ENCODE measurements at places on chromosomes 5 and 9.

DNA sequence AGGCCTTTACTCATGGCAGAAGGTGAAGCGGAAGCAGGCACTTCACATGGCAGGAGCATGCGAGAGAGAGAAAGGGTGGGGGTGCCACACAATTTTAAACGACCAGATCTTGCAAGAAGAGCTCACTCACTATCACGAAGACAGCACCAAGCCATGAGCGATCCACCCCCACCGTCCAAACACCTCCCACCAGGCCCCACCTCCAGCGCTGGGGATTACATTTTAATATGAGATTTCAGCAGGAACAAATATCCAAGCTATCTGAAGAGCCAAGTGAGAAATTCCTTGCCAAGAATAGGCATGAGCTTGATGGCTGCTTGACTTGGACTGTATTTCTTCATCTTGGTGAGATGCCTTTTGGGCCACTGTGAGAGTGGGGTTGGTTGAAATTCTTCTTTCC lies 88.0 kb downstream of the PDZD2 start:
- no peak for DNase-seq

- no peak for DNase-seq
Observed at GRCh38 chr5:137609127-137609526, 110.0 kb upstream of the SPOCK1 start.

DNA sequence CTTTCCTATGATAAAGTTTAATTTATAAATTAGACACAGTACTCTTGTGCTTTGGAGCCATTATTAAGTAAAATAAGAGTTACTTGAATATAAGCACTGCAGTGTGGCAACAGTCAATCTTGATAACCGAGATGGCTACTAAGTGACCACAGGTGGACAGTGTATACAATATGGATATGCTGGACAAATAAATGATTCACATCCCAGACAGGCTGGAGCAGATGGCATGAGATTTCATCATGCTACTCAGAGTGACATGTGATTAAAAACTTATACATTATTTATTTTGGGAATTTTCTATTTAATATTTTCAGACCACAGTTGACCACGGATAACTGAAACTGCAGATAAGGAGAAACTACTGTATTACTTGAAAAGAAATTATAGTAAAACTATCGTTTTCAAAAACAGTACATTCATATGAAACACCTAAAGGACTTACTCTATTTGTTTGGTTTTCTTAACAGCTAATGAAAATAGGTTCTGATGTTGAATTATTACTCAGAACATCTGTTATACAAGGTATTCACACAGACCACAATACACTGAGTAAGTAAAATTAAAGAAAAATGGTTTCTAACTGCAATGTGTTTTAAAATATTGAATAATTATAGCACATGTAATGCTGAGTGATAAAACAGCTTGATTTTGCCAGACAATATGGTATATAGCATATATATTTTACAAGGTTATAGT lies 16.0 kb downstream of the LYRM7 start:
- no peak for DNase-seq

GRCh38 chr9:126613651-126614050 lies at the start of gene LMX1B:
LMX1B (plus strand) TSS chr9:126613928; CDS start chr9:126614450, 522 bp downstream.
- no peak for DNase-seq

- DNase-seq, result no peak
Observed at GRCh38 chr5:169636477-169637084, 494 bp upstream of the DOCK2 start.

DNA sequence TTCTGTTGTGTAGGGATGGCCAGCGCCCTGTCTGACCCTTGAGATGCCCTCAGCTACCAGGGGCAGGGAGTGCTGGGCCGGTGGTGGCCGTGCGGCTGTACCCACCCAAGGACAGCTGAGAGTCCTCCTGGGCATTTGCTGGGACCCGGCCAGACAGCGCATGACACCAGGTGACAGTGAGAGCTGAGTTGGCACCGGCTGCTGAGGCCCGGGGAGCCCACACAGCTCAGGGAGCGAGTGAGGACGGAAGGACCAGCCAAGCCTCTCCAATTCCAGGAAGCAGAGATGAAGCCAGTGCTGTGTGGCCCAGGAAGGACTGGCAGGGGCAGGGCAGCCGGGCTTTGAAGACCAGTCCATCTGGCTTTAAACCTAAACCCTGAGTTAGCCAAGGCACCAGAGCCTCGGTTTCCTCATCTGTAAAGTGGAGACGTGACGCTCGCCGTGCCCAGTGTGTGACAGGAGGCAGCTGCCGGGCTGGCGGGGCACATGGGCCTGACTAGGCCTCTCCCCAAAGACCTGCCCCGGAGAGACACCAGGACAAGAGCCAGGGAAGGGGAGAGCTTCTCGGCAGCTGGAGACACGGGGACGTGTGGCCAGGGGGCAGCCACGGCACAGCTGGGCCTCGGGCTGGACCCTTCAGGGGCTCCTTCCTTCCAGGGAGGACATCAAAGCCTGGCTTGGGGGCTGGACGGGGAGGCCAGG lies 3.0 kb upstream of the AGPAT2 start:
- no peak for DNase-seq

- DNase-seq, result no peak
Observed at GRCh38 chr9:128384801-128385495, 13.8 kb downstream of the URM1 start.

DNA sequence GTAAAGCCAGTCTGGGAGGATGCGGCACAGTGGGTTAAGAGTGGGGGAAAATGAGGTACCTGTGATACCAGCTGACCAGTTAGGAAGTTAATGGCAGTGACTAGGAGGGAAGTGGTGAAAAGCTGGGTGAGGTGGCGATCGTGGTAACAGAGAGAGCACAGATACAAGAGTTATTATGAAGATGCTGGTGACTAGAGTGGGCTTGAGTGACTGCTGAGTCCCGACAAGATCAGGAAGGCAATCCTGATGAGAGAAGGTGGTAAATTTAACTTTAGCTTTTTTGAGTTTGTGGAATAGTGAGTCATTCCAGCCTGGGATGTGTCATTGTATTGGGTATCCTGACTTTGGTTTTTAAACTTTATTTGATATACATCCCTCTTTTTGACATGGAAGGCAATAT lies 38.8 kb downstream of the CMYA5 start:
- no peak for DNase-seq

GRCh38 chr5:169615561-169615960 lies 21.5 kb upstream of the DOCK2 start:
- DNase-seq, result no peak

GRCh38 chr5:34511915-34512314 lies 144.2 kb upstream of the RAI14 start:
- no peak for DNase-seq

DNA sequence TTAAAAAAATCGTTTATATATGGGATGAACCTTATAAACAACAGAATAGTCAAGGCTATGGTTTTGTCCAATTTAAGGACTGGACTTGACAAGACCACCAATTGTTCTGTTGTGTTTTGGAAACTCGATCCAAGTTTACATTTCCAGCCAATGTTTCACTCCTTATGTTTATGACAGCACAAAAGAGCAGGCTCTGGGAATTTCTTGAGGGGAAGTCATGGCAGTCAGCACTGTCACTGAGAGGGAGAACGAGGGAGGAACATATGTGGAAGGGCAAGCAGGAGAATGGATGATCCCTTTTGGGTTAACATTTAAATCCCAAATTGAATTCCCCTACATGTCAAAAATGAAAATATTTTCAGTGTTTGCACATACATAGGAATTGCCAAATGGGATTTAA lies 292.5 kb downstream of the MARCHF11 start:
- DNase-seq, result no peak

GRCh38 chr5:74409166-74409706 lies 231.3 kb downstream of the ENC1 start:
- no peak for DNase-seq

GRCh38 chr5:156913719-156914370 lies 49.2 kb downstream of the TIMD4 start:
- no peak for DNase-seq

DNA sequence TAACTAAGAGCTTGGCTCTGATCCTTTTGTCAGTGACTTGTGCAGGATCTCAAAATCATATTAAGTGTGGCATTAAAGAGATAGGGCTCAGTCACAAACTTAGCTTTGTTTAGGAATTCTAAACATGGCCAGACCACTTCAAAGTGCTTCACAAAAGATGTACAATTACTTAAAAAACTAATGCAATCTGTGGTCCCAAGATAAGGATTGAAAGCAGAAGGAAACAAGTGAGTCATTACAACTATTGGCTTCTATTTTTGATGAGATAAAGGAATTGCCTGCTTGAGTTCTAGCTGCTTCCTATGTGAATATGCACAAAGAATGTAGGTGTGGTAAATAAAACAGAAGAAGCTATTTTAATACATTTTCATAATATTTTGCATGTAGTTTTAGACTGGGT lies 44.9 kb upstream of the SLC12A2 start:
- DNase-seq, result no peak

DNA sequence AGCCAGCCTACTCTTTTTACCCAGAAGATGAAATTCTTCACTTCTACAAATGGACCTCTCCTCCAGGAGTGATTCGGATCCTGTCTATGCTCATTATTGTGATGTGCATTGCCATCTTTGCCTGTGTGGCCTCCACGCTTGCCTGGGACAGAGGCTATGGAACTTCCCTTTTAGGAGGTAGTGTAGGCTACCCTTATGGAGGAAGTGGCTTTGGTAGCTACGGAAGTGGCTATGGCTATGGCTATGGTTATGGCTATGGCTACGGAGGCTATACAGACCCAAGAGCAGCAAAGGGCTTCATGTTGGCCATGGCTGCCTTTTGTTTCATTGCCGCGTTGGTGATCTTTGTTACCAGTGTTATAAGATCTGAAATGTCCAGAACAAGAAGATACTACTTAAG lies 16.6 kb downstream of the OCLN start:
- no peak for DNase-seq

DNA sequence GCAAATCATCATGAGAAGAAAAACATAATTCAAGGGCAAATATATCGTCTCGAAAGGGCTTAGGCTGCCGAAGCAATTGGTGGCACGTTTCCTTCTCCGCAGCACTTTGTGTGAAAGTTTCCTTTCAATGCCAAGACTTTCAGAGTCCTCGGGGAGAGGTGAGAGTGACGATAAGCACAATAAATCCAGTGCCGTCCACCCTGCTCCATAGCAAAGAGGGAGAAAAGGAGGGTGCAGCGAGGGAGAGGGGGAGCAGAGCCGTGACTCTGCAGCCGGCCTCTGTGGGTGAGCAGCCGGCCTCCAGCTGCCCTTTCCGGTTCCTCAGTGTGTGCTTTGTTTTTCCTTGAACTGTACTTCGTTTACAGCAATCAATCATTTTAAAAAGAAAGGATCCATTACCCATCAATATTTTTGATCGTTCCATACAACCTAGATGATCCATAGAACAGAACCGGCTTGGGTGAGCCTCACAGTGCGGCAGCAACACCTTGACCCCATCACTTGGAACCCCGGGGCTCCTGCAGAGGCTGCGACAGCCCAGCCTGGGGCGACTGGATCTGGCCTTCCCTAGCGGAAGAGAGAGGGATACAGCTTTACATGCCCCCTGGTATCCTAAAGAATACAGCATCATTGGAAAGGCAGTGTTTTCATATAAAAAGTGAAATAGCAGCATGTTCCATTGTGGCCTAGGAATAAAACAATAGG lies 247.0 kb upstream of the IRX4 start:
- no peak for DNase-seq

DNA sequence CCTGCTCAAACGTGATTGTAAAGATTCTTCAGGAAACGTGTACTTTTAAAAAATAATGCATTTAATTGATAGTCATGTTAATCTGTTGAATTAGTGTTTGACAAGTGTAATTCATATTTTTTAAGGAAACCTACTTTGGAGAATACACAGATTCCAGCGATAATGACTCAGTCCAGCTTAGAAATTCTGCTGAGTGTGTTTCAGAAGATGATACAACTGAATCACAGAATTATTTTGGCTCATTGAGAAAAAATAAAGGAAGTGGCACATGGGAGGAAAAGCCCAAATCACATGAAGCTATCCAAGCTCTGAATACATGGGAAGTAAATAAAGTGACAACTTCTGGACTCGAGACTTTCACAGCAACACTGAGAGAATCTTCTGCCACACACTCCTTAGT lies 37.8 kb downstream of the ICE1 start:
- no peak for DNase-seq

DNA sequence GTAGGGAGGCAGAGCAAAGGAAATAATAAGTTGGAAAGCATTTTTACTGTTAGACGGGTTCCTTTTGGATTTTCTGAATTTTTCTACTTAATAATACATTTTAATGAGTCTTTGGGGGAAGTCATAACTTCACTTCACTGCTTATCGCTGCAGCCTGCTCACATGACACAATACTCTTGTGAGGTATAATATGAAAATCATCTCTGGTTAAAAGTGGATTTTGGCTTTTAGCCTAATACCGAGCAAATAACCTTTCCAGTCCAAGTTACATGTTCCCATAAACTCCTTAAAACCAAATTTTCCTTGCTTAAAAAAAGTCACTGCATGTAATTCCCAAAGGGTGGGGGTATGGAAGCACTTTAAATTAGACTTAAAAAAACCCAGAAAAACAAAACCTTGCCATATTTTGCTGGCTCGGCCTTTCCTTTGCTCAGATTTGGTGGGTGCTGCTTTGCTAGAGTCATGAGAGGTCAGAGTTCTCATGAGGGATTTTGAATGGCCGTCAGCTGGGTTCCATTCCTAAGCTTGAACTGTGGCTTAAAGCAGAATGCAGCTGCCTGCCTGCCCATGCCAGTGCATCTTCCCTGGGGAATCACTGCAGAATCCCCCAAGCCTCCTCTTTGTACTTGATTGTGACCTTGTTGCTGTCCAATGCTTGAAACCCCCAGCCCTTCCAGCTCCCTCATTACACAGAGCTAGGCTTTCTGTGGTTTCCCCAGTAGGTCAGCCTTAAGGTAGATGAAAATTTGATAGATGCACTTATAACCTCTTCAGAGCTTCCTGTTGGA lies 331.8 kb downstream of the KDM4C start:
- no peak for DNase-seq

DNA sequence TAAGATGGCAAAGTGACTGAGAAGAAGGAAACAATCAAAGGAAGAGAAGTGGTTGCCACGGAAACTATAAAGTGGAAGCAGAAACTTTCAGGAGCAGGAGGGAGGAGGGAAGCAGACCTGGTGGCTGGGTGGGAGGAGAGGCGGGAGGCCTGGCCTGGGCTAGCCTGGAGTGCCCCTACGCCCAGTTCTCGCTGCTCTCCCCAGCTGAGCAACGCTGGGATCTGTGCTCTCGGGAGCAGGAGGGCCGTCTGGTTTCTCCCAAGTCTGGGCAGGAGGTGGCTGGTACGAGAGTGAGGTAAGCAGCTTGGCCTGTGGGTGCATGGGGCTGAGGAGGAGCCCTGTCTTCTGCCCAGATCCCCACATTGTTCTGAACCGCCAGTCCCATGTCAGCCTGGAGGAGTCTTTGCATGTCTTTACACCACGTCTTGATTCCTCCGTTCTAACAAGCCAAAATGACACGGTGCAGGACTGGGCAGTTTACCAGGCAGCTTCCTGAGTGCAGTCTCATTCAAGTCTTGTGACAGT lies 15.0 kb upstream of the DAB2IP start:
- no peak for DNase-seq

DNA sequence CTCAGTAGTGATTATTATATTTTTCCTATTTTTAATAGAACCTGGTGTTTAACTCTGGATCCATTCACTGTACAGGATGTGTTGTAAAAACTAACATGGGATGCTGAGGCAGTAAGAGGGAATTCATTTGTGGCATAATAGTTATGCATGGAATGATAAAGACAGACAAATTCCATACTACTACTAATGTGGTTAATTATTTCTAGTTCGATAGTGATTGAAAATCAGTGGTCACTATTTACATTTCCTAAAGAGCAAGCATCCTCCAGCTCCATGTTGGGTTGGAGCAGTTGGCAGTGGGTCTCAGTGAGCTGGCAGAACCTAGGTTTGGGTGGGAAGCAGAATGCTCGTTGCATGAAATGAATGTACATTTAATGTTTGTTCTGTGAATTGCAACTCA lies 122.6 kb downstream of the SAXO1 start:
- no peak for DNase-seq

- DNase-seq, result no peak
Observed at GRCh38 chr9:92501671-92502393, 19.5 kb upstream of the ASPN start.

All from stimulated activated CD4-positive, alpha-beta T cell treated with anti-CD3 and anti-CD28 coated beads, Interleukin-12 subunit alpha, Interleukin-12 subunit beta, amount 100 ng/mL, for 48 hours (primary cell).